ENCODE measurements at places on chromosomes 7 and 10.

DNA sequence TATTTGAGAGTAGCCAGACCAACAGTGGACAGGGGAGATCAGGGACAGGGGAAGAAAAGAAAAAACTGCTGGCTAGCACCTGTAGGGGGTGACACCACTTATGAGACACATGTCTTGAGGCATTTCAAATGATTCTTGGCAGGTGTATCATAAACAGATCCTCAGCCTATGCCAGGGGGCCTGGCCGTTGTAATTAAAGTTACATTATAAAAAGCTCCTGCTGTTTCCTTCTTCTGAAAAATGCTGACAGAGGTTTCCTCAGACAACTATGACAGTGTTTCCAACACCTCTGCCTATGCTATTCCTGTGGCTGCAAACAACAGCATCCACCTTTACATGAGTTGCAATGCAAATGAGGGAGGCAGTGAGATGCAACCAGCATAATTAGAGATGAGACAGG is 281.0 kb upstream of the PTER start:
- no peak for DNase-seq

DNA sequence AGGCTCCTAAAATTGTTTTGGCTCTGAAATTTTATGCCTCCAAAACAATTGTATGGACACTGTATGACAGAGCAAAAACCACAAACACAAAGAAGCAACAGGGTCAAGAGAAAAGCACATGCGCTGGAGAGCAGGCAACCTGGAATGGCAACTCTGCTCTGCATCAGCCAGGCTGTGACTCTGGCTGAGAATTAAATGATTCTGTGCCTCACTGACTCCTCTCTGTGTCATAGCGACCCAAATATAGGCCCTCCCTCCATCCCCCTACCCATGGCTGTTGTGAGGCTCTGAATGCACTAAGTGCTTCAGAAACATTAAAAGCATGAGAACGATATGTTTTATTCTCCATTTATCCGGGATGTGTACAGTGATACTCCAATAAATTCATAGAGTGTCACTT is 24.9 kb upstream of the NEBL start:
- DNase-seq = no peak

DNA sequence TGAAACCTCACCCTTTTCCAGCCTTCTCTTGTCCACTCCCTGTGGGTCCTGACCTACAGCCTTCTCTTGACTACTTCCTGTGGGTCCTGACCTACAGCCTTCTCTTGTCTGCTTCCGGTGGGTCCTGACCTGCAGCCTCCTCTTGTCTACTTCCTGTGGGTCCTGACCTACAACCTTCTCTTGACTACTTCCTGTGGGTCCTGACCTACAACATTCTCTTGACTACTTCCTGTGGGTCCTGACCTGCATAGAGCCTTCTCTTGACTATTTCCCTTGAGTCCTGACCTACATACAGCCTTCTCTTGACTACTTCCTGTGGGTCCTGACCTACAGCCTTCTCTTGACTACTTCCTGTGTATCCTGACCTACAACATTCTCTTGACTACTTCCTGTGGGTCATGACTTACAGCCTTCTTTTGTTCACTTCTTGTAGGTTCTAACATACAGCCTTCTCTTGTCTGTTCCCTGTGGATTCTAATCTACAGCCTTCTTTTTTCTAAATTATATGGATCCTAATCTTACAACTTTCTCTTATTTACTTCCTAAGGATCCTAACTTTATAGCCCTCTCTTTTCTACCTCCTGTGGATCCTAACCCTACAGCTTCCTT is 36.5 kb downstream of the C10orf71 start:
- DNase-seq = no peak

DNA sequence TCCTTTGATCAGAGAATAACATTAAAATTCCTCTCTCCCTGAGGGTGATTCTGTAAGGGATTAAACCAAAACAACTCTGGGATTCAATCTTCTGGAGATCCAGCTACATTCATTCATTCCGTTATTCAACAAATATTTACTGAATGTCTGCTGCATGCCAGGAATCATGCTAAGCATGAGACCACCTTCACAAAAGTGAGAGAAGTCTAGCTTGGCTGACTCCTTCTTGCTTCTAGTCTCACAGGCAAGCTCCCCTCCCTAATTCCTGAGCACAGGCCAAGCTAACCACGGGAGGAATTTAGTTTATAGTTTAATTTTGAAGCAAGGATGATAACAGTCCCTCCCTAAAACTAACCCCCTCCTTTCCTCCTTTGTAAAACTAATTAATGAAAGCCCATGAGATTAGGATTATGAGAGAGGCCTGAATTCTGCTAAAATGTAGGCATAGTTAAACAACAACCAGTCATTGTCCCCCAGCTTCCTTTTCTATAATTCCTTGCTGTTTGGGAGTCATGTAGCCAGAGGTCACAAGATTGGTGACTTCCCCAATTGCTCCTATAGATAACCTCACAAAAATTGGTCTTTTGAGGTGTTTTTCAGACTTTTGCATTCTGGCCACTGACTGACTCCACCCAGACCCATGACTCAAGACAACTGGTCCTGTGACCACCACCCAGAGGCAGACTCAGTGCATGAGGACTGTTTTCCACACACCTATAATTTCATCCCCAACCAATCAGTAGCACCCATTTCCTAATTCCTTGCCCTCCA is 113.5 kb downstream of the ITGB8 start:
- DNase-seq = no peak

GRCh38 chr7:75626954-75627353 is 111.8 kb downstream of the HIP1 start:
- no peak for DNase-seq
